Anterior cingulate cortex (tissue), 58 donors: ENCODE measurements at places on chromosomes 16 and 17.

- no peak for DNase-seq
Measured at GRCh38 chr16:88387180-88387765, 4.5 kb downstream of the ZNF469 start.

GRCh38 chr17:57892146-57892819, 42.4 kb upstream of the MRPS23 start:
- DNase-seq = peak; percentile 64

- no peak for DNase-seq
Measured at GRCh38 chr16:83624429-83625120, 183.2 kb upstream of the HSBP1 start.

GRCh38 chr17:38589462-38590114, 16.2 kb downstream of the SRCIN1 start:
- DNase-seq = no peak

DNA sequence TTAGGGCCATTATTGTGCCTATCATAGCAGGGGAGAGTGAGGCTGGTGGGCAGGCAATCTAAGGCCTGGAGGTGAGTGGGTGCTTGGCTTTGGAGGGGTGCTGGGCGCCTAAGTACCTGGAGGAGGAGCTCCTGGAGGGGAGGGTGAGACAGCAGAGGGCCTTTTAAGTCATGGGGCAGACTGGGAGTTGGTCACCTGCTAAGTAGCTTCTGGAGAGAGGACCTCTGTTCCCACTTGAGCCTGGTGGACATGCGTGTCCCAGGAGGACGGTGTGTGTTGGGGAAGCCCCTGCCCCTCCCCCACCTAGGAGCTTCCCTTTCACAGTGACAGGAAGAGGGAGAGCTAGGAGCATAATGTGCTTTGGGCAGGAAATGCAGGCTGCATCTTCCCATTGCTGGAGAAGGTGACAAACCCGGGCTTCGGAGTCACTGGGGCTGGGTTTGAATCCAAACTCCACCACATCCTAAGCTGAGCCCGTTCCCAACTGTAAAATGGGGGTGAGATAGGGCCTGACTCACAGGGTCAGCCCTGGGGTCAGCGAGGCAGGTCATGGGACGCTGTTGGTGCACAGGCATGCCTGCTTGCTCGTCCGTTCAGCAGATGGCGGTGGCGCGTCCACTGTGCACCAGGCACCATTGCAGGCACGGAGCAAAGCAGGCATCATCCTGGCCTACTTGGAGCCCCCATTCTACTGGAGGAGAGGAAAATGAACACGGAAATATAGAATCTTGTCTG, 37.9 kb downstream of the CMIP start:
- no peak for DNase-seq

DNA sequence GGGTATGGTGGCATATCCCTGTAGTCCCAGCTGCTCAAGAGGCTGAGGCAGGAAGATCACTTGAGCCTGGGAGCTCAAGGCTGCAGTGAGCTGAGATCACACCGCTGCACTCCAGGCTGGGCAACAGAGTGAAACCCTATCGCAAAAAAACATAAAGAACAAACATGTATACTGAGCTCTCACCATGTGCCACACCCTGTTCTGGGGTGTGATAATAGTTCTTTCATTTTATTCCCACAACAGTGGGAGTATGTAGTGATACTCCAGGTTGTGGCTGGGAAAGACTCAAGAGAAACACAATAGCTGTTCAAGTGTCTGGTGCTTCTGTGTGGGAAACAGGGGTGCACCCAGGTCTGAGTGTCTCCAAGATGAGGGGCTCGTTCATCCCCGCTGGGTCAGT, 90.7 kb downstream of the SOCS1 start:
- DNase-seq = no peak

DNA sequence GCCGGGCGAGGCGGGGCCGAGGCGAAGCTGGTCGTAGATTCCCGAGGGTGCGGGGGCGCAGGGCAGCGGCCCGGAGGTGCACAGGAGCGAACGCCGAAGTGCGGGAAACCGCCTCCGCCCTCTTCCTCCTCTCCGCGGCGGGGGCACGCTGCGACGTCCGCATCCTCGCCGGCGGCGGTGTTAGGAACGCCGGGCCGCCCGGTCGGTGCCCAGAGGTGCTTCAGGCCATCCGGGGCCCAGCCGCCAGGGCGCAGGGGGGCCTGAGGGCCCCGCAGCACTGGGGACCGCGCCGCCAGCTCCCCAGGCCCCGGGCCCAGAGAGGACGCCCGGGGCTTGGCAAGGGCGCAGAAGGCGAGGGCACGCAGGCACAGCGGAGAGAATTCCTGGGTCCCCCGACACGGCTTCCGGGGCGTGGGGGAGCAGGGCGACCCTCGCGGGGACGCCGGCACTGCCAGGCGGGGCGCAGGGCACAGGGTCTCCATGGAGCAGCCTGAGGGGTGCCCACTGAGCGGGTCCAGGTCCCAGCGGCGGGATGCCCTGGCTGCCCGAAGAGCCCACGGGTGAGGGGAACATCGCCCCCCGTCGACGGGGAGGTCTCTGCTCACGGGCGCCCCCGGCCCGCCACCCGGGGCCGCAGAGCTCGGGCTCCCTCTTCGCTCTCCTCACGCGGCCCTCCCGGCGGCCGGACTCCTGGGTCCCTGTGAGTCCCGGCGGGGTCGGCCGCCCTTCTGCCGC, 576 bp downstream of the EPOP start:
- DNase-seq = no peak

GRCh38 chr17:80825471-80826345, 165.9 kb upstream of the CHMP6 start:
- DNase-seq = no peak

- DNase-seq = peak; percentile 34
Measured at GRCh38 chr16:17277981-17278381, 192.8 kb downstream of the XYLT1 start.

- DNase-seq = no peak
Measured at GRCh38 chr16:84753412-84754326, 53.9 kb downstream of the USP10 start.

DNA sequence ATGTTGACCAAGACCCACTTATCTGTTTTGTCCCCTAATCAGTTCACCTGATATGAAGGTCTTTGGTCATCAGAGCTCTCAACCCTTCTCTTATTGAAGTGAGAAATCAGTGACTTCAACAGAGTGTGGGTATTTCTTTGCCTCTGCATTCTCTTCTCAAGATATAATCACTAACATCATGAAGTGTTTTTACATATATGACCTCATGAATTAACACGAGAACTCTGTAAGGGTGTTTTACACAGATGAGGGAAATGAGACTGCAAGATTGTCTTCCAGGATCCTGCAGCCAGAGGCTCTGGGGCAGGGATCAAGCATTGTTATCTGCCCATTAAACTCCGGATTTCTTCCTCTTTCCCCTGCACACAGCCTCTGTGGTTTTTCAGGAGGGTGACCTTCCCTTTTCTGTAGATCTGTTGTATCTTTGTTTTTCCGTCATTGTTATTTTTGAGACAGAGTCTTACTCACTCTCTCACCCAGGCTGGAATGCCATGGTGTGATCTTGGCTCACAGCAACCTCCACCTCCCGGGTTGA, 22.7 kb downstream of the LCMT1 start:
- DNase-seq = no peak

- DNase-seq = no peak
Measured at GRCh38 chr17:17911001-17911613, 61.1 kb downstream of the TOM1L2 start.

DNA sequence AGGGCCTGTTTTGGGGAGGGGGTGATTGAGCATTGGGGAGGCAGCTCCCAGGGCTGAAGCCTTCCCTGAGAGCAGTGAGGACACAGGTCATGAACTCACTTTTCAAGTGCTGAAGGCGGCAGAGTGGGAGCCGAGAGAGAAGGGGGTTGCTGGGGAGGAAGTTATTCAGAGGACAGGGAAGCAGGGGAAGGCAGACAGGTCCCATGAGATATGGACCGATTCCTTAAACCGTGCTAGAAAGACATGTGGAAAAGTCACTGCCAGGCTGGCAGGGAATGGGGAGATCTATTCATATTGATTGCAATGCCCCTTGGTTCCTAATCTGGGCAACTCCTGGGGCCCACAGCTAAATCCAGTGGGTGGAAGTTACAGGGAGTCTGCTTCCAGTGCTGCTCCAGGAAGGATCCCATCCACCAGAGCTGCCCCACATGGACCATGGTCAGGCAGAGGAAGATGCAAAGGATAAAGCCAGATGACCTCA, 1.1 kb downstream of the CCL4 start:
- DNase-seq = no peak

GRCh38 chr17:1834380-1835149, 4.8 kb downstream of the RPA1 start:
- DNase-seq = no peak

- DNase-seq = no peak
Measured at GRCh38 chr16:85258629-85259028, 146.4 kb upstream of the CIBAR2 start.

DNA sequence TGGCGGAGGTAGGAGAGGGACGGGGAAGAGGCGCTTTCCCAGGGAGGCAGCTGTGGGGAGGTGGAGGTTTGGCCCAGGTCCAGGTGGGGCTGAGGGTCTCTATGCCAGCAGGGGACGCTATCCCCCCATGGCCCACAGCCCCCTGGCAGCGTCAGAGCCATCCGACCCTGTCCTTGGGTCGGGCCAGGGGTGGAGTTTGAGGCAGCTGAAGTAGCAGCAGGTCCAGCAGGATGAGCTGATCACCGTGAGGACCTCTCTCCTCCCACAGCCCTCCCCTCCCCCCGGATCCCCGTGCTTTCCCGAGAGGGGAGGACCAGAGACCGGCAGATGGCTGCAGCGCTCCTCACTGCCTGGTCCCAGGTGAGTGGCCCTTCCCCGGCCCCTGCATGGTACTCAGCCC, 3.2 kb downstream of the ZNF205 start:
- DNase-seq = no peak

DNA sequence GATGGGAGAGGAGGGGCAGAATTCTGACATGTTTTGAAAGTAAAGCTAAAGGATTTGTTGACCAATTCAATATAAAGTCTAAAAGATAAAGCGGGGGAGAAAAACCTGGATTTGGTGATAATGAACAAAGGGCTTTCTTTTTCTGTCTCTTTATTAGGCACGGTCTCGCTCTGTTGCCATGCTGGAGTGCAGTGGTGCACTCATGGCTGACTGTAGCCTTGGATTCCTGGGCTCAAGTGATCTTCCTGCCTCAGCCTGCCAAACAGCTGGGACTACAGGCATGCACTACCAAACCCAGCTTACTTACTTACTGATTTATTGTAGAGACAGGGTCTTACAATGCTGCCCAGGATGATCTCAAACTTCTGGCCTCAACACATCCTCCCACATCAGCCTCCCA, 7.5 kb downstream of the CDR2 start:
- DNase-seq = no peak

DNA sequence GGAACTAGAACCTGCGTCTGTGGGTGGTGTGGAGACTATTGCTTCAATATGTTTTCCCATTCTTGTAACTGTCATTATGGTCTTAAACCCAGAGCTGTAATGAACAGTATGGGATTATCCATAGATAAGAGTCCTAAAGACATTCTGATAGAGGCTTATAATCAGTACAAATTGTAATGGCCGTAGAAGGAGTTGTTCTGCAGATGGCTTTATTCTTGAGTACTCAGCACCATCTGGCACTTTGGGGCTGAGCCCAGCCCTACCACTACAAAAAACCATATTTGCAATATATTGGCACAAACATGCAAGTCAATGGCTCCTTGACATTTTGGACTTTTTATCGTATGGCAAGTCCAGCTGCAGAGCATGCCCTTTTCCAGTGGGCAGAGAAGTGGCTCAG, 150.0 kb downstream of the HS3ST4 start:
- no peak for DNase-seq

DNA sequence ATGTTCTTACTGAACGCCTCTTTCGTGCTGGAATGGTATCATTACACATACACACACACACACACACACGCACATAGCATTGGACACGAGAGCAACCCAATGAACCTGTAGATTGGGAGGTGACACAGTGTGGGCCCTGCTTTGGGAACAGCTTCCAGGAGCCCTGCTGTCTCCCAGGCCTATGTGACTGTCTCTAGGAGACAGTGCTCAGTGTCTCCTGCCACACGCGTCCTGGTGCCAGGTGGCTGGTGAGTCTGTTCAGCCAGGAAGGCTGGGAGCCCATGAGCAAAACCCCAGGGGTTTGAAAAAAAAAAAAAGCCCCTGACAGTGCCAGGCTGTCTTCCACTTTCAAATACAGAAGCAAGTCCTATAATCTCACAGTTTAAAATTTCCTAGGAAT, 2.4 kb upstream of the SPOP start:
- no peak for DNase-seq

DNA sequence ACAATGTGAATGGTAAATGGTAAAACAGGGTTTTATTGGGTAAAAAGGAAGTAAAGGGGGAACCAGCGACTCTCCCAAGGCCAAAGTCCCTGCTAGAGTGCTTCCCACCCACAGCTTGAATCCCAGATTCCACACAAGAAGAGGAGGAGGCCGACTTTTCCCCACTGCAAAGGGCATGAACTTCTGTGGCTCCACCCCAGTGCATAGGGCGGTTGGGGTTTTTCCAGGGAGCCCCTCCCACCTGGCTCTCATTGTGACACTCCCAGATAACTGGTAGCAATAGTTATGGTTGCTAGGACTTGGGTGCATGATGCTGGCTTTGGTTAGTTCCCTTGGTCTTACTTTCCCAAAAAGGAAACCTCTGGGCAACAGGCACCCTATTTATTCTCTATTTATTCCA, 666.0 kb upstream of the CA10 start:
- no peak for DNase-seq

GRCh38 chr16:52591471-52591870, 44.5 kb upstream of the TOX3 start:
- no peak for DNase-seq

- DNase-seq = no peak
Measured at GRCh38 chr17:74359916-74360315, 1.8 kb downstream of the BTBD17 start.

GRCh38 chr17:64328036-64328858, 62.4 kb downstream of the PECAM1 start:
- DNase-seq = no peak

GRCh38 chr16:74561626-74562025, 45.3 kb downstream of the GLG1 start:
- DNase-seq = no peak

GRCh38 chr16:50491516-50491915, 56.7 kb upstream of the NKD1 start:
- DNase-seq = no peak

GRCh38 chr17:13351046-13351445, 250.7 kb downstream of the HS3ST3A1 start:
- DNase-seq = no peak
